IPS-NIHi11 (cell line): ENCODE measurements at places on chromosomes 13 and 19.

GRCh38 chr19:38690832-38691231 lies 43.4 kb downstream of the ACTN4 start:
- no peak for DNase-seq

DNA sequence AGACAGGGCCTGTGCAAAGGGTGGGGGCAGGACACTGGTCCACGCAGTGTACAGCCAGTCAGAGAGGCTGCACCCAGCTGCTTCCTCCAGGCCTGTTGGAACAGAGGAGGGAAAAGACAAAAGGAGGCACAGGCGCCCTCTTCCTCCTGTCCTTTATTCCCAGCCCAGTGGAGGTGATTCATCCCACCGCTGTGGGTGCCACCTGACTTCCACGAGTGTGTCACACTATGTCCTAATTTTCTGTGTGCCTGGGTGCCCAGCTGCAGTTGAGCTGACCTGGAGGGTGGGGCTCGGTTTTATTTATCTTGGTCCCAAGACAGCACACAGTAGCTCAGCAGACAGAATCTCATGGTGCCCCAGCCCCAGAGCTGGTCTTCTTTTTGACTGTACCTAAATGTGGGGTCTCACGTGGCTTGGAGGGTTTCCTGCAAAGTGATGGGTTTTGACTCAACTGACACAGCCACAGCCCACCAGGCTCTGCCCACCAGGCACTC lies 9.0 kb downstream of the EPS15L1 start:
- no peak for DNase-seq

DNA sequence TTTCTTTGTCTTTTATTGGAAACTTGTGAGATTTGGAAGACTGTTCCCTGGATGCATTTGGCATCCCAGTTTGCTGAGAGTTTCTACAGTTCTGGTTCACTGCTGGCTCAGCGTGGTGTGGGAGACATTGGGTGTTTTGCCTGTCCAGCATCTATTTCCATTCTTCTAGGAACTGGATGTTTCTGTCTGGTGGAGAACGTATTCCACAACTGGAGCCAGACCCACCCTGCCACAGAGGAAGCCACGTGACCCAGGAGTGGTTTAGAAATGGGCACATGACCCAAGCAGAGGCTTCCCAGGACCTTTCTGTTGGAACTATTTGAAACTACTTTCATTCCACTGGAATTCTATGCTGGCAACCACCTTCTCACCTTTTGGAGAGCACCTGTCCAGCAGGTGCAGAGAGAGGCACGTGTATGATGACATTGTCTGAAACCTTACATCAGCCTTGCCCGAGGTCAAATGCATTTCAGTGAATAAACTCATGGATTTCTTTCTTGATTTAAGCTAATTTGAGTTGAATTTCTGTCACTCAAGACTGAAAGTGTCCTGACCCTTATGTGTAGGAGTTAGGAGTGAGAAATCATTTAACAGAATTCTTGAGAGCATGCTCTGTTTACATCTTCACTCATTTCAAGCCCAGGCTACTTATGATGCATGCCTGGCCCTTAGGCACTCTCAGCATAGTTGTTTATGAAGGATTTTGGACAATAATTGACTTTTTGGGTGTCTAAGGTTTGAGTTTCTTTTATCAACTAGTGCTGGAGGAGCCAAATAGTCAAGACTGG lies 121.8 kb downstream of the AKAP11 start:
- DNase-seq = no peak

DNA sequence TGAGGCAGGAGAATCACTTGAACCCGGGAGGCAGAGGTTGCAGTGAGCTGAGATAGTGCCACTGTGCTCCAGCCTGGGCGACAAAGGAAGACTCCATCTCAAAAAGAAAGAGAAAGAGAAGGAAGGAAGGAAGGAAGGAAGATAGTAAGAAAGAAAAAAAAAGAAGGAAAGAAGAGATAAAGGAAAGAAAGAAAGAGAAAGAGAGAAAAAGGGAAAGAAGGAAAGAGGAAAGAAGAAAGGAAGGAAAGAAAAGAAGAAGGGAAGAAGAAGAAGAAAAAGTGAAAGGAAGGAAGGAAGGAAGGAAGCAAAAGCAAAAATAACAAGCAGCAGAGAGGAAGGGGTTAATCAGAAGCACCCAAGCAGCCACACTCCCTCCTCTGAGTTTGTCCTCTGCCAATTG lies 32.1 kb downstream of the NWD1 start:
- DNase-seq = no peak

DNA sequence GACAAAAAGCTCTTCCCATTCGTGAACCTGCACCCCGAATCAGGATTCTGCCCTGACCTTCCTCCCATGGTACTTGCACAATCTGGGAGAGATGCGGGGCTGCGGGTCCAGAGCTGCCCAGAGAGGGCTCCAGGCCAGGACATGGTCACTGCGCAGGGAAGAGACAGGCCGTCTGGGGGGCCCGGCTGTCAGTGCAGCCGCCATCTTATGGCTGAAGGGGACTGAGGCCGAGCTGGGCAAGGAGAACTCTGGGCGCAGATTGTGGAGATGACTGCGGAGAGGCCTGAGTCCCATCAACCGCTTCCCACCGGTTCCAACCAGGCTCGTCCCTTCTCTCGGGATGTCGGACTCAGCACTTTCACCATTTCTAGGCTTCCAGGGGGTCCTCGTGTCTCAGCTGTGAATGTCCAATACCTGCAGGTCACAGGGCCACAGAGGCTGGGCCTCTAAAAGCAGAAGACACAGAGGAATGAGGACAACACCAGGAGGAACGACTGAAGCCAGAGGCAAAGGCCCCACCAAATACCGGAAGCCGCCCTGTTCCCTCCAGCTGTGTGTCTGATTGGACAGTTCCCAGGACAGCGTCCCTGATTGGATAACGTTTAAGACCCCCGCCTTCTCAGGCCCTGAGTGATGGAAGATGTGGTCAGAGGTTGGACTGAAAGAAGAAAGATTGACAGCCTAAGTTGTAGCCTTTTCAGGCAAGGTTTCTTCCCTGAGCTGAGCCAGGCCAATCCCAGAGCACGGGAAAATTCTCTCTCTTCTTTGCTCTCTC lies 117.1 kb upstream of the ZNF91 start:
- no peak for DNase-seq

GRCh38 chr13:44220948-44221347 lies 152.7 kb upstream of the SERP2 start:
- no peak for DNase-seq

DNA sequence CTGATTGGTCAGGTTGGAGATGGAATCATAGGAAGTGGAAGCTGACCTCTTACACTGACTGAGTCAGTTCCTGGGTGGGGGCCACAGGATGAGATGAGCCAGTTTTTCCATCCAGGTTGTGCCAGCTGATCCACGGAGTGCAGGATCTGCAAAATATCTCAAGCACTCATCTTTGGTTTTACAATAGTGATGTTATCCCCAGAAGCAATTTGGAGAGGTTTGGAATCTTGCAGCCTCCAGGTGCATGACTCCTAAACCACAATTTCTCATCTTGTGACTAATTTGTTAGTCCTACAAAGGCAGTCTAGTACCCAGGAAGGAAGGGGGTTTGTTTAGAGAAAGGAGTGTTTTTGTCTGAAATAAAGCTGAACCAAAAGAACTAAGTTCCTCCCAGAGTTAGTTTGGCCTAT lies 212.8 kb downstream of the SLITRK6 start:
- no peak for DNase-seq
